ENCODE measurements at places on chromosomes 16 and 17.

DNA sequence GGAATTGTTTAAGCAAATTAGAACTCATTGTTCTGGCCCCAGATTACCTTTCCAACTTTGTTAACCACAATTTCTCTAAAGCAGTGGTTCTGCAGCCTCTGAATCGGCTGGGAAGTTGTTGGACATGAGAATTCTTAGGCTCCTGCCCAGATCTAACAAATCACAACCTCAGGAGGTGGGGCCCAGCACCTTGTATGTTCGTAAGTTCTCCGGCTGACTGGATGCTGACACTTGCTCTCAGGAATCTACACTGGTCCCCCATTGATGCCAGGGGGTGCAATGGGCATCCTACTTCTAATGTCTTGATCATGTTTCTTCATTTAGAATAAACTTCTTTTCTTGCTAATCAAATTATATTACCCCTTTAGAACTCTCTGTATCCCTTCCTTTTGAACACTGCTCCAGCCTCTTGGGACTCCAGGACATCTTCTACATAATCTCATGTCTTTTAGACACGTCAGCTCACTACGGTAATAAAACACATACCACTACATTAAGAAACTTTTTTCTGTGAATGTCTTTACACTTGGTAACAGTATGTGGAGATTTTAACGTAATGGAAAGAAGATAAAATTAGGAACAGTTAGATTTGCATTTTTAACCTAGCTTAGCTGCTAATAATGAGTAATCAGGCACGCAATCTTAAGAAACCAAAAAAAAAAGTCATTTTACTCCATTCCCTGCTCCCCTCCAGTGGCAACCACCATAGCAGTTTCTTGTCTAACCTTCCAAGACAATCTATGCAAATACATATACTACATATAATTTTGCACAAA, 143.2 kb downstream of the ITFG1 start:
- no peak for ATAC-seq

DNA sequence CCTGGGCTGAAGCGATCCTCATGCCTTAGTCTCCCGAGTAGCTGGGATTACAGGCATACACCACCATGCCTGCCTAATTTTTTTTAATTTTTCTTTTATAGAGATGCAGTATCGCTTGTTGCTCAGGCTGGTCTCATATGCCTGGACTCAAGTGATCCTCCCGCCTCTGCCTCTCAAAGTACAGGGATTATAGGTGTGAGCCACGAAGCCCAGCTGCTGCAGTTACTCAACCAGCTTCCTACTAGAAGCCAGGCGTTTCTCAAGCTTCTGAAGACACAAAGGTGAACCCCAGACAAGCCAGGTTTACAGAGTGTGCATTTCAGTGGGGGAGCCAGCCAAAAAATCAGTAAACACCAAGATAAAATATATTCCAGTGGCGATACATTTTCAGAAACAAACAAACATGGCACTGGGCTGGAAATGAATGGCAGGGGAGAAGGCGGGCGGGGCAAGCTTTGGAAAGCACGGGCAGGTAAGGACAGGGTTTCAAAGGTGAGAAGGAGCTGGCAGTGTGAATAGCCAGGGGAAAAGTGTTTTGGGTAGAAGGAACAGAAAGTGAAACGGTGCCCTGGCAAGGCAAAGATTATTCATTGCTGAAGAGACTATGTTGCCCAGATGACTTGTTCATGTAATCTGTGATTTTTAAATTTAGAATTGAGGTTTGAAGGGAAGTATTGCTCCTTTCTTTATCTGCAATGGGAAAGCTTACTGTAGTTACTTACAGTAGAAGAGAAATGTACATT, 471.1 kb downstream of the WWOX start:
- ATAC-seq, result no peak

- no peak for ATAC-seq
These were observed 95.7 kb downstream of the HS3ST3B1 start for GRCh38 chr17:14396547-14396946.

GRCh38 chr16:73737637-73738036, 559.0 kb upstream of the PSMD7 start:
- no peak for ATAC-seq

DNA sequence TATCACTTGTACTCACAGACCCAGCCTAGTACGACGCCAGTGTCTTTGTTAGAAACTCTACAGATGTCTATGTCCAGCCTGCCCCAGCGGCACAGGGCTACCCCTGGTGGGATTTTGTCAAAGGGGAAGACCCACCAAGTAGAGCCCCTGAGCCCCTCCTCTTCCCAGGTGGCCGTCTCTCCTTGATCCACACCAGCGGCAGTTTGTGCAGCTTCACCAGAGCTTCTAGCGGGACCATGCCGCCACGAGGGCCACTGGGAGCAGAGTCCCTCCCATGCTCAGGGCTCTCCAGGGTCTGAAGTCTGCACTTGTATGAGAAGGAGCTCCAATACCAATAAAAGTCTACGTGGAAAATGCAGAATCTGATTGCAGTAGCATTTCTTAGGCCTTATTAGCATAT, 157.1 kb downstream of the RPTOR start:
- ATAC-seq, result no peak

DNA sequence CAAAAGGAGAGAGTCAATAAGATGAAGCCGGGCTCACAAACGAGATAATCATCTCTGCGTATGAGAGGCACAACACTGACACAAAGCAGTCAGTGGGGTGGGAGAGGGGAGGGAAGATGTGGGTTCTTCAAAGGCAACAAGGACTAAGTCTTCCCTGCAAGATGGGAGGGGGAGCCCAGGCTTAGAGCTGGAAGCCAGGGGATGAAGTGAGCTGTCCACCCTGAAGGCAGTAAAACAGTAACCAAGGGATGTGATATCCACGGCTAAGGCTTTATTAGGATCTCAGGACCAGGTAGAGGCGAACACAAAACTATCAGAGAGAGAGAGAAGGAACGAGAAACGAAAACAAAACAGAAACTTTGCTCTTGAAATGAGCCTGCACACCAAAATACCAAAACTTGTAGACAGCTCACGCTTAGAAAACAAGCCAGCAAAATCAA, 115.9 kb downstream of the DYNLRB2 start:
- ATAC-seq, result no peak

DNA sequence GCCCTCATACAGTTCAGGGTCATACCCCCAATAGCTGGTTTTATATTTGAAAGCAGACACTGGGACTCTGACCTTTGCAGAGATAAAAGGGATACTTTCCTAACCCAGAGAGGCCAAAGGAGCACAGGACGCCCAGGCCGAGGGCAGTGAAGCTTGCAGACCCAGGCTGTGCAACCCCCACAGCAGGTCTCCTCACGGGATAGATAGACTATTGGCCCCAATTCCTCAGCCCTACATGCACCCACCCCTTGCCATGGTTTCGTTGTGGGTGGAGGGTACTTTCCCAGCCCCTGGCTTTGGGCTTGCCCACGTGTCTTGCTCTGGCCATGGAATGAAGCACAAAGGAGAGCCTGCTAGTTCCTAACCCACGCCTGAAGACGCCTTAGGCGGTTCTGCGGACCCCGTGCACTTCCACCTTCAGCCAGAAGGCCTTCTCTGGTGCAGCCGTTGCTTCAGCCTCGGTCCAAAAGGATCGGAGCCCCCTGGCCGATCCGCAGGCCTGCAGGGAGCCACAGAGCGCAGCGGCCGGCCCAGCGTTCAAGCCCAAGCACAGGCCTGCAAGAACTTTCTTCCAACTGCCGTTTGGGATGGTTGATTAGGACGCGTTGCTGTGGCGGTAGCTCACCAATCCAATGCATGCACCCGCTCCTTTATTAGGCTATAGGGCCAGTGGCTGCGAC, 9.8 kb upstream of the BRCA1 start:
- no peak for ATAC-seq

- no peak for ATAC-seq
These were observed 1.6 kb downstream of the RANGRF start for GRCh38 chr17:8290043-8290442.

- ATAC-seq, result no peak
These were observed 11.9 kb downstream of the TBX2 start for GRCh38 chr17:61411261-61412142.

DNA sequence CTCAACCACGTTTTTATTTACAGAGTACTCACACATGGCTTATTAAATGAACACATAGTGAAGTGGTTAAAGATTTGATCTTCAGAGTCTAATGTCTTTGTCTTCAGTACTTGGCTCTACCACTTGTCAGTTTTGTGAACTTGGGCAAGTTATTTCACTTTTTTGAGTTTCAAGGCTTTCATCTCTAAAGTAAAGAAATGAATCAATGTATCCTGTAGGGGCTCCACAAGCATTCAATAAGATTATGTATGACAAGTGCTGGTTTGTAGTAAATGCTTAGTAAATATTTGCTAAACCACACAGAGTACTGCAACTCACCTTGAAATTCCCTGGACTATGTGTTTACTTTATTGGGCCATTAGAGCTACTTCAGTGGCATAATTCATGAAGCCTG, 446.0 kb upstream of the GOT2 start:
- no peak for ATAC-seq

GRCh38 chr16:88003316-88003715, 52.1 kb downstream of the BANP start:
- no peak for ATAC-seq

DNA sequence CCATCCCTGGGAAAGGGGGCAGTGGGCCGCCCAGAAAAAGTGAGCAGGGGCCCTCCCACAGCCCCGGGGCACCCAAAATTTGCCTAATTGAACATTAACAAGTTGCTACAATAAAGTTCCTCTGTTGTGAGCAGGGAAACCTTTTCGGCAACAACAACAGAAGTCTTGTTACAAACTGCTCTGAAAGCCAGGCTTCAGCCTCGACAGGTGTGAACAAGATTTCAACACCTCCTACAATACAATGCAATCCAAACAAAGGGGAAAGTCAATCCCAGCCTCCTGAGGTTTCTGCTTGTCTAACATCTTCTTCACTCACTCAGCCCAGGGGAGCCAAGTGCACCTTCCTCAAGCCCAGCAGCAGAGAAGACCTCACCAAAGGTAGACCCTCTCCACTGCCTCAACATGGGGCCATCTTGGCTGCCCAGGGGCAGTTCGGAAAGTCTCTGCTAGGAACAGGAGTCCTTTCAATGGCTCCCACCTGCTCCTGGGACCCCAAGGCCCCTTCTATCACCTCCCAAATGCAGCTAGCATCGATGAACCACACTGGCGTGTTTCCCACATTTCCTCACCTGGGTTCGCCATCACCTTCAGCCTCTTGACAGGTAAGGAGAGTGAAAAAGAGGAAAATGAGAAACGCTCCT, 19.1 kb downstream of the ZFHX3 start:
- ATAC-seq, result no peak

GRCh38 chr17:27504188-27504995, 48.1 kb downstream of the KSR1 start:
- peak; percentile 39 for ATAC-seq

GRCh38 chr16:12896562-12896961, 4.8 kb upstream of the SHISA9 start:
- ATAC-seq, result peak; percentile 31

GRCh38 chr16:10688291-10688690, 6.4 kb downstream of the TEKT5 start:
- ATAC-seq, result no peak

DNA sequence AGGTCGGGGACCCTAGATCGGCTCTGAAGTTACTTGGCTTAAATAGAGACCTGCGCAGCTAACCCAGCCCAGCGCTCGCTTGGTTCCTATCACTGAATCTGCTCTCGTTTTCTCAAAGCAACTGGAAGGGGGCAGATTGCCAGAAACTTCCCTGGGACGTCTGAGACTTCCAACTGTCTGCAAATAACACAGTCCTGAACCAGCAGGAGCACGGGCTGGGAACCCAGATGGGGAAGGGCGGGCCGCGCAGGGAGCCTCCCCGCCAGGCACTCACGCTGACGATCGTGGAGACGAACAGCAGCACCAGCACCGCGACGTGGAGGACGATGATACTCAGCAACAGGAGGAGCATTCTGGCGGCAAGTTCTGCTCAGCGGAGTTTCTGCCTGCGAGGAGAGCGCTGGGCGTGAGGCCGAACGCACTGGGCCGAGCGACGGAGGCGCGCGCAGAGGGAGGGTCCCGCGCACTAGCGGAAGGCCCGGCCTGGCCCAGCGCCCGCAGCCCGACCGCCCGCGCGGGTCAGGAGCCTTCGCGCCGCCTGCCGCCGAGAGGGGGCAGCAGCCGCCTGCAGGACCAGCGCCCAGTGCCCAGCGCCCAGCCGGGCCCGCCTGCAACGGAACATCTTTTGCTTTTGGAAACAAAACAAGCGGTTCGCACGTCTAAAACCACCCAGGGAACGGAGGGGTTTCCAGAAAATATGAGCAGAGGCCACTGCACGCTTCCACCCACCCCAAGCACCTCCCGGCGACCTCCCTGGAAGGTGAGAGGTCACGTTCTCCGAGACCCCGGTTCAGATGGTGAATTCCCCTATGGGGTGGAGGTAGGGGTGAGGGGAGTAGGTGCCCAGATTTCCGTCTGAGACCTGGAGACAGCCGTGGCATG, 4.5 kb downstream of the PMP22 start:
- ATAC-seq, result peak; percentile 93

DNA sequence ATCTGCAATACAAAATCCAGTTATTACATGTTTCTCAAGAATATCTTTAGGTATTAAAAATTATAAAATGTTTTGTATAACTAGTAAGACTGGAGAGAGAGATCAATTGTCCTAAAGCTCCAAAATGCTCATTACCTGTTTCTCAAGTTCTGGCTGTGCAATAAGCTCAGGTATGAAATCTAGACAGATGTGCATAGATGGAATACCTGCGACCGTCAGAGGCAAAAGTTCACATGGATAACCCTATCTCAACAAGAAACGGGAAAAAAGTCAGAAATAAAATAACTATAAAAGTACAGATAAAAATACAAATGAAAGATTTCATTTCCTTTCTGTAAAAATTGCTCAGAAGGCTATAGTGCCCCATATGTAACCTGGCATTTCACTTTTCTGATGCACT, 5.8 kb upstream of the BRIP1 start:
- ATAC-seq, result no peak

- no peak for ATAC-seq
These were observed 400 bp downstream of the CCDC42 start for GRCh38 chr17:8744086-8744785.

- ATAC-seq, result no peak
These were observed 227.5 kb downstream of the SPECC1 start for GRCh38 chr17:20236578-20237227.

DNA sequence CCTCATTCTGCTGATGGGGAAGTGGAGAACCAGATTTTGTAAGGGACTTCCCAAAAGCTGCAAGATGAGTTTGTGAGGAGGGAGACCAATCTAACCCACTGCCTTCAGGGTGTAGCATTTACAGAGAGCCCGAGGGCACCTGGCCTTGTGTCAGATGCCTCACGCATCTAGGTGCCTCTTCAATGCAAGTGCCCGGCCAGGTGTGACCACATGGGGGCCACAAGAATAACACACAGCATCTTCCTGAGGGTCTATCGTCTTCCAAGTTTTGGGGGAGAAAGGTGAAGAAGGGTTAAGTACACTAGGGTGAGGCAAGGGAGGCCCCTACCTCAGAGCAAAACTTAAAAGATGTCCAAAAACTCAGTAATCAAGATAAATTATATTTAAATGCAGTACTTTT, 401.7 kb upstream of the CDH5 start:
- ATAC-seq, result no peak

All from motor neuron (in vitro differentiated cells).